Sigmoid colon (tissue), 7 donors: ENCODE measurements at places on chromosomes 5 and 9. TPM values are rescaled to one million over a fixed set of nuclear protein-coding genes. Genes with fewer than 3 reads are reported as not detected.

The GLRA1 gene
- not detected for total RNA-seq

GRCh38 chr5:10673407-10673806 lies 87.6 kb downstream of the DAP start:
- no peak overlapping the region for H3K4me3 ChIP-seq
- no peaks in the 10 kb centered on the region for H3K4me1 ChIP-seq
- no peaks in the 10 kb centered on the region for H3K27me3 ChIP-seq
- no peak overlapping the region for H3K27ac ChIP-seq
- DNase-seq: no peak

DNA sequence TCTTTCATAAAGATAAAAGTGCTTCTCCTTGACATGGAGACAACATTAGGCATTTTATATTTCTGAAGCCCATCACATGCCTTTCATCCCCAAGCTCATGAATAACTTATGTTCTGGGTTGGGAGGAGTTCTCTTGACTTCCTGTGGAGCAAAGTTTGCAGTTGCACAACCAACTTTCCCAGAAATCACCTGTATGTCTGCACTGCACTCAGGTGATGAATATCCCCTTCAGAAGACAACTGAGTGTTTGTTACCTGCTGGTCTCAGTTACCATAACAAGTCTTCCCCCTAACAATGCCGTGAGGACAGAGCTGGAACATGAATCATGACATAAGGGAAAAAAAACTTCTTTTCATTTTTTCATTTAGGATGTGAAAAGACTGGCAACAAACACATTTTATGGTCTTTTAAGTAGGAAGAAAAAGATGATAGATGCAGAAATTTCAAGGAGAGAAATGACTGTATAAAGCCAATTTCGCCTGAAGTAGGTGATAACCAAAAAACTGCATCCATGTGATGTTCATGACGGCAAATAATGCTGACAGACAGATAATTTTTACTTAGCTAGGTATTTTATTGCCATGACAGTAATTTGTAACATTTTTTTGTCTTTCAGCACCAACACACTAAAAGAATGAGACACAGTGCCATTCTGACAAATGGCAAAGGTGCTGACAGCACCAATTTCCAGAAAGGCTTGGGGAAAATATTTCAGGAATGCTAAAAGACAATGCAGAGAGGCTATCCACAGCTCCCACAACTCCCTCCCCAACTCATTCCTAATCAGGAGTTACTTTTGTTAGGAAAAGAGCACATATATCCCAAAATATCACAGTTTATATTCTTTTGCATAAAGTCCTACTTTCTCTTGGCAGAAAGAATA lies 656.3 kb downstream of the PRELID2 start:
- no peaks in the 10 kb centered on the region for H3K4me1 ChIP-seq
- H3K27ac ChIP-seq: no peak overlapping the region
- no peak for DNase-seq
- no peaks in the 10 kb centered on the region for H3K27me3 ChIP-seq
- no peaks in the 10 kb centered on the region for H3K36me3 ChIP-seq
- no peak overlapping the region for H3K4me3 ChIP-seq

DNA sequence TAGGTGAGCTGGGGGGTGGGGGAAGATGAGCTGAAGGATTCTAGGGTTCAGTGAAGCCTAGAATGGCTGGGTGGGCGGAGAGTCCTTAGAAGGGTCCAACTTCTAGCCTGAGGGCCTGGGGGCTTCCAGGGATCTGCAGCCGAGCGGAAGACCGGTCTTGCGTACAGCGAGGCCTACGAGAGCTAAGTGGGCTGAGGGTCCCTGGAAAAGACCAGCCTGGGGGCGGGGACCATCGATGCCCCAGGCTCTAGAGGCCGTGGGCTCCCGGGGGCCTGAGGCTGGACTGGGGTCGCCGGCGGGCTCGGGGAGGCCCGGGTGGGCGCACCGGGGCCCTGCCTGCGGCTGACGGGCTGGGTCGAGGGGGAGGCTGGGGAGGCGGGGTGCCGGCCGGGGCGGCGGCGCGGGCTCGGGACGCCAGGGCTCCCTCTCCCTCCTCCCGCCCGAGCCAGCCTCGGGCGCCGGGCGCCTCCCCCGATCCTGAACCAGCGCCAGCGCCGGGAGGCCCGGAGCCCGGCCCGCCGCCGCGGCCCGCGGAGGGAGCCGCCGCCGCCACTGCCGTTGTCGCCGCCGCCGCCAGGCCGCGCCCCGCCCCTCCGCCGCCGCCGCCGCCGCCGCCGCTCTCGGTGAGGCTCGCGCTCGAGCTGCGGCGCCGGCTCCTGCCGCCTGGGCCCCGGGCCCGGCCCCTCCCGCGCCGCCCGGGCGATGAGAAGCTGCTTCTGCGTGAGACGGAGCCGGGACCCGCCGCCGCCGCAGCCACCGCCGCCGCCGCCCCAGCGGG lies at the start of gene MVB12B:
MVB12B (plus strand) TSS at position 602 of the 778 bp plus-strand sequence; CDS start at position 703, 101 bp downstream.
- peaks cover 29% of the 10 kb centered on the region for H3K4me1 ChIP-seq
- no peaks in the 10 kb centered on the region for H3K36me3 ChIP-seq
- DNase-seq: no peak
- peak within 1 kb of the TSS; percentile 71 for H3K4me3 ChIP-seq
- H3K27ac ChIP-seq: peak within 1 kb of the TSS; percentile 86
- H3K27me3 ChIP-seq: no peaks in the 10 kb centered on the region

- no peaks in the 10 kb centered on the region for H3K36me3 ChIP-seq
- no peaks in the 10 kb centered on the region for H3K27me3 ChIP-seq
- no peak for DNase-seq
- no peak overlapping the region for H3K27ac ChIP-seq
- no peak overlapping the region for H3K4me3 ChIP-seq
- H3K4me1 ChIP-seq: no peaks in the 10 kb centered on the region
Observed at GRCh38 chr5:42638972-42639371, 117.6 kb upstream of the CCDC152 start.
